ENCODE measurements at places on chromosomes 4 and X.
A peak's percentile ranks its signal among the peaks of the same experiment; 100 is the strongest.

DNA sequence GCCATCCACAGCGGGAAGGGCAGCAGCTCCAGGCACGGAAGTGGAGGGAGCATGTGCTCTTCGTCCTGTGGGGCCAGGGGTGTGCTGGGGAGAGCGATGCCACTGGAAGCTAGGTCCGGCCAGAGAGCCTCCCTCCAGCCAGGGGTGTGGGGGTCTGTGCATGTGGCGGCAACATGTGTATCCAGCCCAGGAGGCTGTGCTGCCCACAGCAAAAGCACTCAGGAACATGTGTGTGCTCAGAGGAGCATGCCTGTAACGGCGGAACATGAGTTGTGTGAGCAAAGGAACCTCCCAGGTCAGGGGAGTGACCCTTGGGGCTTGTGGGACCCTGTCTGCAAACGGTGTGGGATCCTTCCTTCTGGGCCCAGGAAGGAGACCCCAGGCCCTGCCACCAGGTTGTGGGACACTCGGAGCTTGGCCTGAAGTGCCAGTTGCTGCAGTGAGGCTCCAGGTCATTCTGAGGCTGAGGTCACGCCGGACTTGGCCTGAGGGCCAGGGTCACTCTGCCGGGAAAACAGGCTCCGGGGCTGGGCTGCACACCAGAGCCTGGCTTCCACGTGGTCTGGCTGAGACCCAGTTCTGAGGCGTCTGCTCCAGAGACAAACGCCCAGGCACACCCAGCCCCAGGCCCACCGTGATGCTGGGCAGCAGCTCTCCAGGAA lies 37.2 kb downstream of the CPLX1 start:
- DNase-seq: no peak

GRCh38 chr4:174284487-174284886 lies 776 bp downstream of the CEP44 start:
- no peak for DNase-seq

DNA sequence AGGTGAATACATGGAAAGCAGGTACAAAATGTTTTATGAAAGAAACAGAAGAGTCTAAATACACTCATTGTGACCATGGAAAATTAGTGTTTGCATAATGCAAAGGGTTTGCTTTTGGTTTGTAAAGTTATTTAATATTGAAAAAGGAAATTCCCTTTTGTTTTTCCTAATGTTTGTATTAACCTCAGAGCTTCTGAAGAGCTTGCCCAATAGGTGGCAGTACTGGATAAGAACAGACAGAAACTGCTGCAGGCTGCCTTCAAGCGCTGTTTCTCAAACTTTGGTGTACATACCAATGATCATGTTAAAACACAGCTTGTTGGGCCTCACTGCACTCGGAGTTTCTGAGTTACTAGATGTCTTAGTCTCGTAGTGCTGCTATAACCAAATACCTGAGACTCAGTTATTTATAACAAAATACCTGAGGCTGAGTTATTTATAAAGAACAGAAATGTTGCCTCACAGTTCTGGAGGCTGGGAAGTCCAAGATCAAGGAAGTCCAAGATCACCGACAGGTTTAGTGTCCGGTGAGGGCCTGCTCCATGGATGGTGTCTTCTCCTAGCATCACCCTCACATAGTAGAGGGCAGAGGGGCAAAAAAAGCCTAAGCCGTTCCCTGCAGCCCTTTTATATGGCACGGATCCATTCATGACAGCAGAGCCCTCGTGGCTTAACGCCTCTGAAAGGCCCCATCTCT lies 54.2 kb downstream of the SUPT20HL2 start:
- DNase-seq: peak; percentile 32

DNA sequence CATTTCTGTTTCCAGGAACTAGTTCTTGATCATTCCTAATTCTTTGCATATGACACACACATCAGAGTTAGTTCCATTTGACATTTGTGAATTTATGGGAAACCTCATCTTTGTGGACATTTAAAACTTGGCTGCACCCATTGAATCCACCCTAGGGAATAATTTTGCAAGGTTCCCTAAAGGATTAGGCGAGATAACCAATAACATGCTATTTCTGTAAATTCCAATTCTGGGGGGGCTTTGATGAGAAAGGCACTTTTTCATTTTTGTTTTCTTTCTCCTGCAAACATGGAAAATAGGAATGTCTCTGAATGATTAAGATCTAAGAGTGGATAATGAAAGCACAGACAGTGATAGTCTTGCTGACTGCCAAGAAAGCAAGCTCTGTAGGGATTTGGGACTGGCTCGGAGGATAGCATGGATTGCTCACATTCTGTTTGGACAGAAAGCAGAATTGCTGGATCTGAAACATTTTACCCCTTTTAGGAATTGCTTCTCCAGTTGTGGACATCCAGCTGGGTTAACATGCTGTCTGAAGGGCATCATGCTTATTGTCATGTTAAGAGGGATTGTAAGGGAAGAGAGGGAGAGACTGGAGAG lies 145.1 kb downstream of the NHS start:
- DNase-seq: no peak

DNA sequence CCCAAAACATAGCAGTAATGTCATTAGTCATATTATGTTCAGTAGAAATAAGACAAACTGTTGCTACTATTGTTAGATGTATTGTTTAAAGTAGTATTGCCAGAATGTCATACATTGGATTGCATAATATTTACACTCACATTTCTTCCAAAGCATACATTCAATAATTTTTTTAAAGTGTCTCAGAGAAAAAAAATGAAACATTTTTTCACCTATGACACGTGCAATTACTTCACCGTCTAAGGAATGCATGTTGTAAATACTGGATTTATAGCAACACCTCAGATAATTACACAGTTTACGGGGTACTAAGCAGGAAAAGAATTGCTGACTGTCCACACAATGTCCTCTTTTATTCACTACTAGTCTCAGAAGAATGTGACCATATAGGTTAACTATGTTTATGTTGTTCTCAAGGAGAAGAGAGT lies 162.1 kb downstream of the PCDH18 start:
- no peak for DNase-seq

DNA sequence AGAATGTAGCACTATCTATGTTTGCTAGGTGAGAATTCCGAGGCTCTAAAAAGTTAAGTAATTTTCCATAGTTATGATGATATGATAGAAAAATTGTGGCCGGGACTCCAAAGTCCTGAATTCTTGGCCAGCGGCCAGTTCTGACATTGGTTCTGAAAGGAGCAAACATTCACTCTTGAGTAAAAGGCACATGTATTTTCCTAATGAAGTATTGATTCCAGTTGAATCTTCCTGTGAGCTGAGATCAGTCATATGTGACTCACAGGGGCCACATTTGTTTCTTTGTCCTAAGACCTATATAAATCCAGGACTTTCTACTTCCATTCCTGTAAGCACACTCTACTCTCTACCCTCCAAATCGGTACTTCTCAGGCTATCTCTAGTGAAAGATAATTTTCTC lies 349.9 kb downstream of the BMPR1B start:
- DNase-seq: peak; percentile 59

- DNase-seq: no peak
Measured at GRCh38 chrX:13911586-13911985, 94.7 kb upstream of the GPM6B start.

DNA sequence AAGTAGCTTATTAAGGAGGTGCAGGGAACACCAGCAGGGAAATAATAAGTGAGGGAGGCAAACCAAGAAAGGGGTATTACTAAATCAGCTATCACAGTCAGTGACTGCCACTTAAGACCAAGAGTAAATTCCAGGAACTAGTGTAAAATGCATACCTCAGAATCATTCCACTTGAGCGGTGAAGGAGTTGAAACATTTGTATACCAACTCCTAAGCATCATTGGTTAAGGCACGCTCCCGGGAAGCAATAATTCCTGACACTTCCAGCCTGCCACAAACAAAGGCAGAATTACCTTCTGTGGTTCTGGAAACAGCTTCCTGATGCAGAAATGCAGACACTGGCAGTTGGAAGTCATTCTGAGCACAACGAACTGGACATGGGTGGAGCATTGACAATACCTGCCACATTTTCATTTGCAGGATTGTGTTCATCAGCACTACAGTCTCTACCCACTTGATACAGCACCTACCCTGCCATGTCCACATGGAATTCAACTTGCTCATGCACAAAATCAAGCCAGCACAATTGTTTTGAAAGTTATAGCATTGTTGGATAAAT lies 82.1 kb downstream of the PPP1R2C start:
- no peak for DNase-seq

DNA sequence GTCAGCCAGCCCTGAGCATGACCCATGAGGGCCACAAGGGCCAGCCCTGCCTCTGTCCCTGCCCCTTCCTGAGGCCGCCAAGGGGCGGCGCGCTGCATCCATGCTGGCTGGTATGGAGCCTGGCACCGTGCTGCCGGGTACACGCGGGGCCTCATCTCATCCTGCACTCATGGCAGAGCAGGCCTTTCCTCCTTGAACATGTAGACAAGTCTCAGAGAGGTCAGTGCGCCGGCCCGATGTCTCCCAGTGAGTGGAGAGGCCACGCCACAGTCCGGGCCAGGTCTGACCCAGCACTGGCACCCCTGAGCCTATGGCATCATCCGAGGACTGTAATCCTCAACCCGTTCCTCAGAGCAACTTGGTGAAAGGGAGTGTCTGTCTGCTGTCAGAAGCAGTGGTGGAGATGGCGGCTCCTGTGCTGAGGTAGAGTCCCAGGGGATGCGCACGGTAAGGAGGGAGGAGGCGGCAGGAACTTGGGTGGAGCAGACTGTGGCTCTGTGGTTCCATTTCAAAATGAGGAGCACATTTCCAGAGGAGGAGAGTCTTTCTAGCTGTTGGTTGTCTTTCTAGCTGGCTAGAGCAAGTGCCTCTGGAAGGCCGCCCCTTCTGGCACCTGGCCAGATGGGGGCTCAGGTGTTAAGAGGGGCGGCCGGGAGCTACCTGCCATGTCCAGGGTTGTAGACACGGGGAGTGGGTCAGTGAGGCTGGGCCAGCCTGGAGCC lies 32.8 kb downstream of the TRMT44 start:
- no peak for DNase-seq

DNA sequence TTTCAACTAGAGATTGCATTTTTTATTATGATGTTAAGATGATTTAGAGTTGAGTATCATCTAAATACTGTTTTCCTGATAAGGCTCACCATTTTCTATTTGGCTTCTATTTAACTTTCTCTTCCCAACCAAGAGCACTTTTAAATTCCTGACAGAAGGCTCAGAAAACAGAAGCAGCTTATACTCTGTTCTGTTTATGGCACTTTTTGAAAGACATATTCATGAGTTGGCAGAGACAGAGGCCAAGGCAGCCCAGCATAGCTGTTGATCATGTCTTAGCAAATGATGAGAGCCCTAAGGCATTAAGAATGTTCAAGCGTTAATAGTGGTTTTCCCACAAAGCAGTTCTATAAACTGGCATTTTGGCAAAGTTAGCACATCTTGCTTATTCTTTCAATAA lies 330.3 kb downstream of the TRAM1L1 start:
- no peak for DNase-seq

DNA sequence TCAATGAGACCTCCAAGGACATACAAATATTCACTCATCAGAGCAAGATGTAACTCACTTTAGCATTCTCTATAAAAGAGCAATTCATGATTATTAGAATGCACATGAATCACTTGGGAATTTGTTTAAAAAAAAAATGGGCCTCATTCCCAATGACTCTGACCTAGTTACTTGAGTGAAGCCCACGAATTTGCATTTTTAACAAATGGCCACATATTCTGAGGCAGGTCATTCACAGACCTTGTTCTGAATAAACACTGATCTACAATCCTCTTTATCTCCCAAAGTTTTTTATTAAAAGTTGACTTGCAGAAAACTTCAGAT lies 255.1 kb upstream of the VEGFC start:
- no peak for DNase-seq

GRCh38 chrX:115952417-115953092 lies 218.0 kb upstream of the AGTR2 start:
- no peak for DNase-seq

- peak; percentile 53 for DNase-seq
Measured at GRCh38 chr4:138056541-138056940, 185.6 kb downstream of the SLC7A11 start.

DNA sequence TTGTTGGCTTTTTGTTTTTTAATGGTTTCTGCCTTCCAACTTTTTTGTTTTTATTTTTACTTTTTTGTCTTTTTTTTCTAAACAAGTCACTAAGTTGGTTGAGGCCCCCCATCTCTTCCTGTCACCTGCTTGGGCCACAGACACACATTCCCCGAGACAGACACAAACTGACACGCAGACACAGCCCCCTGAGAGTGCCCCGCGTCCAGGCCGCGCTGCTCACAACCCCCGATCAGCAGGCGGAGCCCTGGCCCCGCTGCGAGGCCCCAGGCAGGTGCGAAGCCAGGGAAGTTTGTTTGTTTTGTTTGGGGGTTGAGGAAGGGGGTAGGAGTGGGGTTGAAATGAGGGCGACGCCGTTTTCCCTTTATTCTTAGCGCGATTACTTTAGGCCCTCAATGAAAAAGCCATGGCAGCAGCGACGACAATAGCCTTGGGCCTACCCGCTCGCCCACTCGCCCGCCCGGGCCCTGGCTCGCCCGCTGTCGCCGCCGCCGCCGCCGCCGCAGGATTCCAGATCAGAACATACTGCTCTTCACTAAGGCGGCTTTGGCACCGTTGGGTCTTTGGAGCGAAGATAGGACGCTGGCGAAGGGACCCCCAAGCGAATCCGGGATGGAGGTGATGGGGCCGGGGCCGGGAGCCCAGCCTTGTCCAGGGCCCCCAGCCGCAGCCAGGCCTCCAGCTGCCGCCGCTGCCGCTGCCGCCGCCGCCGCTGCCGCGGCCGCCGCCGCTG lies 3.1 kb downstream of the PHOX2B start:
- DNase-seq: no peak

GRCh38 chrX:53133400-53133799 lies 39.5 kb downstream of the KANTR start:
- DNase-seq: no peak

- no peak for DNase-seq
Measured at GRCh38 chr4:41819621-41820020, 71.1 kb upstream of the PHOX2B start.

DNA sequence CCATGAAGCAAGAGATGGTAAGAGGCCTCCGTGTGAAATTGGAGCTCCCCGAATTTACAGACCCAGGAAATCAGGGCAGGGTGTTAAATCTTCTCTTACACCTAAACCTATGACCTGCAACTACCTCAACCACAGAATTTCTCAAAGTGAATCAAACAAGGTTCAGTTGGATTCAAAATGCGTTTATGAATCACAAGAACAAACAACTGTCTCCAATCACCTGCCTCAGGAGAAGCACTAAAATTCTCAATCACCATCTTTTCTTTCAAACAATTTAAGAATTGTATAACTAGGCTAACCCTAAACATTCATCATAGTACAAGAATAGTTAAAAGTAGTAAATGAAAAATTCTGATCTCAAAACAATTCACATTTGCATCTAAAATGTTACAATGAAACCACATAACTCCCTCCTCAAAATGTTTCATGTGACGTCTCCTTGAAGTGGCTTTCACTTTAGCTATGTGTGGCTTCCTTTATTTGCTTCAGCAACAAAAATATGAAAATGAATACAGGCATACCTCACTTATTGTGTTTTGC lies 19.2 kb downstream of the PPP3CA start:
- DNase-seq: no peak

- DNase-seq: no peak
Measured at GRCh38 chr4:2271279-2272025, 9.5 kb upstream of the MXD4 start.

GRCh38 chr4:145843639-145844038 lies 95.0 kb downstream of the ZNF827 start:
- DNase-seq: no peak
